ENCODE measurements at places on chromosomes 7 and 10.

GRCh38 chr10:104556831-104557230 lies 84.3 kb upstream of the SORCS3 start:
- no peak for DNase-seq

- DNase-seq, result no peak
Measured at GRCh38 chr10:16458166-16458955, 21.6 kb downstream of the PTER start.

- no peak for DNase-seq
Measured at GRCh38 chr10:69407621-69408301, 9.0 kb downstream of the TACR2 start.

DNA sequence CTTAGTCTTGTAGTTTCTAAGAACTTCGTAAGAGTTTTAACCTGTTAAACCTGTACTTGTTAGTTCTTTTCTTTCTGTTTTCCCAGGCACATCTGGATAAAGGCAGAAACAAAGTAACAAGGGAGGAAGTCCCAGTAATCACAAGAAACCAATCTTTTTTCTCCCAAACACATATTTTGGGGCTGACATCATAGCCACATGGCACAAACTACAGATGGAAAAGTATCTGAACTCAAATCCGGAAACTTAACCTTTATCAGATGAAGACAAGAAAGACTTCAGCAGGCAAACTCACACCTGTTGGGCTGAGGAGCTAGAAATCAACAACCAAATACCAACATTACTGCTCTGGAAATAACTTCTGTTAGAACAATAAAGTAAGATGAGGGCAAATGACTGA lies 67.1 kb downstream of the CUBN start:
- DNase-seq, result peak; percentile 77

- peak; percentile 91 for DNase-seq
Measured at GRCh38 chr7:4631380-4632179, 50.5 kb upstream of the FOXK1 start.

DNA sequence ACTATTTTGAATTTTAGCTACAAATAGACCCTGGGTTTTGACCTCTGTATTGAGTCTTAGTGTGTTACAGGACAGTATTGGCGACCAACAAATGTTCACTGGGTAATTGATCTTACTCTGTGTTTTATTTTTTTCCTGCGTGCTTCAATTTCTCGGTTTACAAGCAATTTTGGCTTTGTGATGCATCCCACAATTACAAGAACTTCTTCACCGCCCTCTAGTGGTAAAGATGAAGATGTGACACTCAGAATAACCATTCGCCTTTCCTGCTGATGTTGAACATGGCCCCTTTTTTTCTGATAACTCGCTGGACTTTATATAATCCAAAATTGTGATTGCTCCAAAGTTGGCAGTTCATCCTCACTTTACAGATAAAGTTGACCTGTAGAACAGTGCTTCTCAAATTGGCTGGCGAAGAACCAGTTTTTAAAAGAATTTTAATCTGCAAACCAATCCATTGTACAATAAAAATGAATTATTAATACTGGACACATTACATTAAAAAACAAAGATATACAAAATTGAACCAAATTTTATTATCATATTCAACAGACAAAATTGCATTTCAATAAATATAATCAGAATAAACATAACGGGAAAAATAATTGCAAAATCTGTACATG lies 20.2 kb upstream of the SMC3 start:
- DNase-seq, result peak; percentile 66

GRCh38 chr7:55308186-55308929 lies 56.8 kb upstream of the LANCL2 start:
- DNase-seq, result peak; percentile 8

DNA sequence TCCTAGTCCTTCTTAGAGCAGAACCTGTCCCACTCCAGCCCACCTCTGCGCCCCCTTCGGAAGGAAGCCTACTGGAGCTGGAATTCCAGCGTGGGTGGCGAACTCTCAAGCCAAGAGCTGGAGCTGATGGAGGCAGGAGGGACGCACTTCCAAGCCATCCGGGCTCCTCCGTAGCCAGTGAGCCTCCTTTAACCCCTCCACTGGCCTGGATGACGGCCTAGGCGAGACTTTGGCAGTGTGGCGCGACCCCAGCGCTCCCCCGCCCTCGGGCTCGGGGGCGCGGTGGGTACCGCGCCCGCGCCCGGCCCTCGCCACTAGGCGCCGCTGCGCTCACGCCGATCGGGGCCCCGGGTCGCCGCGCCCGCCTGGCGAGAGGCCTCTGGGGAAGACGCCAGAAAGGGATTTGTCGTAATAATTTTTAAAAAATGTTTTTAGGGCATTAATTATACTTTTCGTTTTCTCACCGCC lies 5.1 kb upstream of the EMX2 start:
- no peak for DNase-seq

GRCh38 chr10:31171402-31172083 lies 139.9 kb upstream of the ZNF438 start:
- no peak for DNase-seq

- DNase-seq, result no peak
Measured at GRCh38 chr10:43120929-43121314, 17.3 kb upstream of the CSGALNACT2 start.

- DNase-seq, result no peak
Measured at GRCh38 chr10:50857579-50857978, 27.8 kb downstream of the A1CF start.

GRCh38 chr10:119726676-119727261 lies 919 bp downstream of the INPP5F start:
- DNase-seq, result no peak

GRCh38 chr10:71132321-71132810 lies 80.0 kb upstream of the UNC5B start:
- DNase-seq, result no peak

DNA sequence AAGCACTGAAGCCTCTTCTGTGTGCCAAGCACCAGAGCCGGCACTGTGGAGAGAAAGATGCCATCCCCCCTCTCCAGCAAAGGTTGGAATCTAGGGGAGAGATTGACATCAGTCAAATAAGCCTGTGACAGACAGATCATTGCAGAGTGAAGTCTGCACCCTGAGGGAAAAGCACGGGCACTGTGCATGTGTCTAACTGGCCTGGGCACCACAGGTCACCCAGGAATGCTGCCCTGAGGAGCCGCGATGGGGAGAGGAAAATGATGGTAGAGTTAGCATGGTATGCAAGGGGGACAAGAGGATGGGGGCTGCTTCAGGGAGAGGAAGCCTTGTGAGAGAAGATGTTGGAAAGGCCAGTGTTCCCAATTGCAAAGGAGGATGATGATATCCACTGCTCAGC lies 261.0 kb downstream of the GRID1 start:
- no peak for DNase-seq

GRCh38 chr7:40680657-40681056 lies 545.9 kb downstream of the SUGCT start:
- no peak for DNase-seq

DNA sequence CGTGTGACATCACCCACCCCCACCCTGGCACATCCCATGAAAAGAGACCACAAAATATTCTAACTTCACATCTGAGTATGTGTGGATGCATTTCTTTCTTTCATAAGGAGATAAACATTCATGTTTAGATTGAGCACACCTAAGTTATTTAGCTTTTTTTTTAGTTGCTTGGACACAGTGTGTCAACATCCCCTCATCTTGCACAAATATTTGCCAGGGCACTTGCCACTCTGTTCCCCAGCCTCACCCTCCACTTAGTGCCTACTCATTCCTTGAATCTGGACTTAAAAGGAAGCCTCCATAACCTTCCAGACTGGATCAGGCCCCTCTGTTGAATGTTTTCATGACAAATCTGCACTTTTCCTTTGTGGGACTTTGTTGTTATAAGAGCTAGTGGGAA lies 338.9 kb upstream of the IGFBP3 start:
- DNase-seq, result no peak

GRCh38 chr10:49170632-49171325 lies 17.4 kb downstream of the TMEM273 start:
- DNase-seq, result no peak

DNA sequence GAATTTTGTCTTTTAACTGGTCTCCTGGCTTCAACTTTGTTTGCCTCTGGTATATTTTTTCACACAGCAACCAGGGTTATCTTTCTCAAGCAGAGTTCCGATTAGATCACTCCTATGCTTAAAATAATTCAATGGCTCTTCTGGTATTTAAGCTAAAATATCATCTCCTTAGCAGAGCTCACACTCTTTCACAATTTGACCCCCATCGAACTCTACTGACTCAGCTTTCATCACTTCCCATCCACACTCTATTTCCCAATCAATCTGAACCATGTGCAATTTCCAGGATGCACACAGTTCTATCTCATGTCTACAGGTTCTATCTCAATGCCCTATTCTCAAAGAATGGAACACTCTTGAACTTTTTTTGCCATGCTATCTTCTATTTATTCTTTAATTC lies 809.5 kb downstream of the GRID1 start:
- DNase-seq, result no peak

GRCh38 chr10:122503886-122504609 lies 42.7 kb downstream of the HTRA1 start:
- DNase-seq, result no peak

DNA sequence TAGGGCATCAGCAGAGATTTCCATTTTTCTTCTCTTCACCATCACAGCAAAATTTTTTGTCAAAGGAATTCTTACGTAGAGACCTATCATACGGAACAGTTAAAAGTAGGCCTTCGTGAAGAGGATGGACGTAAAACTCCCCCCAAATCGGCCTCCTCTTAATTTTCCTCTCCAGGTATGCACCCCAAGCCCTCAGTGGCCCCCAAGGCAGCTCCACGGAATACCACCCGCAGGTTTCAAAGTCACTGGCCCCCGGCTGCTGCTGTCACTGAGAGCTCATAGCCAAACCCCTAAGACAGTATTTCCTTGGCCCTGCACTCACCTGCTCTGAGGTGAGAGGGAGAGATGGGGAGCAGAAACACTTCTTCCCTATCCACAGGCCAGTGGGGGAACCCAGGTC lies 8.8 kb downstream of the PODXL start:
- DNase-seq, result no peak

DNA sequence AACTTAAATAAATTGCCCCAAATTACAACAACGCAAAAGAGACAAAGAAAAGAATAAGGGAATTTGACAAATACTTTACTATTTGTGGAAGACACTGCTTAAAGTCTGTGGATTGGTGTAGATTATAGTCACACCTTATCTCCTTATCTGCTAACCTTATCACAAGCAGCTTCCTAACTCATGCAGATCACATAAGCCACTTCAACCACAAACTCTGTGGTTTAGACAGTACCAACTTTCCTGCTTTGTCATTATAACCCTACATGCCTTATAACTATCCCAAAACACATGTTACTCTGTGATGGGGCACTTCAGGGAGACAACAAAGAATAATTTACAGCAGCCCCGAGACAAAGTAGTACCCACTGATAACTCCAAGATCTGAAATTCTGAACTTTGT lies 41.5 kb upstream of the PPP3CB start:
- no peak for DNase-seq

- DNase-seq, result no peak
Measured at GRCh38 chr10:47090903-47091302, 179.7 kb downstream of the PTPN20 start.

GRCh38 chr10:1070919-1071318 lies 14.7 kb downstream of the WDR37 start:
- DNase-seq, result no peak
